ENCODE measurements at places on chromosomes 3 and 15. TPM values are rescaled to one million over a fixed set of nuclear protein-coding genes. Genes with fewer than 3 reads are reported as not detected.

FBXO40 gene
- total RNA-seq = not detected

ZNF654 gene
- 16.5 TPM for total RNA-seq

COLQ gene
- 1.8 TPM for total RNA-seq

ROPN1 gene
- 6.1 TPM for total RNA-seq

GOLGA8T gene
- total RNA-seq = 0.15 TPM

HHATL gene
- 0.32 TPM for total RNA-seq

FOXB1 gene
- total RNA-seq = not detected

TAMM41 gene
- 16.8 TPM for total RNA-seq

SNUPN gene
- 23.6 TPM for total RNA-seq

PRR23B gene
- not detected for total RNA-seq

SCN5A gene
- under 0.01 TPM for total RNA-seq

CLSTN2 gene
- total RNA-seq = 75.5 TPM
